ENCODE measurements at places on chromosomes 6 and 20. TPM values are rescaled to one million over a fixed set of nuclear protein-coding genes. Genes with fewer than 3 reads are reported as not detected.
A peak's percentile ranks its signal among the peaks of the same experiment; 100 is the strongest.

DNA sequence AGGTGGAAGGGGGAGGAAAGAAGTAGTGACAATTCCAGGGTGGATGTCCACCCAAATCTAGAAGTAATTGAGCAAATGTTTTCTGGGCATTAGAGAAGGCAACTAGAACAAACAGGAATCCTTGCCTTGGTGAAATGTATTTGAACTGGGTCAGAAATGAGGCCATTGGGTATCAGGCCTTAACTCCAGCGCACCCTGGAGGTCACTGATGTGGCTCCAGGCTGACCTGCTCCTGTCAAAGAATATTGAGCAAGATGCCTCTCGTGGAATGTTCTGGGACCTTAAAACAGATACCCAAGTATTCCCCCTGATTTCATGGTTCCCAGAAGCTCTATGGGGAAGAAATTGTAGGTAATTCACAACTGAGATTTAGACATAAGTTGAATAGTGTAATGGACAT, 6.9 kb downstream of the HLA-DPB1 start:
- DNase-seq, result peak; percentile 73

GRCh38 chr20:51758978-51759544, 9.1 kb downstream of the ATP9A start:
- DNase-seq, result no peak

DNA sequence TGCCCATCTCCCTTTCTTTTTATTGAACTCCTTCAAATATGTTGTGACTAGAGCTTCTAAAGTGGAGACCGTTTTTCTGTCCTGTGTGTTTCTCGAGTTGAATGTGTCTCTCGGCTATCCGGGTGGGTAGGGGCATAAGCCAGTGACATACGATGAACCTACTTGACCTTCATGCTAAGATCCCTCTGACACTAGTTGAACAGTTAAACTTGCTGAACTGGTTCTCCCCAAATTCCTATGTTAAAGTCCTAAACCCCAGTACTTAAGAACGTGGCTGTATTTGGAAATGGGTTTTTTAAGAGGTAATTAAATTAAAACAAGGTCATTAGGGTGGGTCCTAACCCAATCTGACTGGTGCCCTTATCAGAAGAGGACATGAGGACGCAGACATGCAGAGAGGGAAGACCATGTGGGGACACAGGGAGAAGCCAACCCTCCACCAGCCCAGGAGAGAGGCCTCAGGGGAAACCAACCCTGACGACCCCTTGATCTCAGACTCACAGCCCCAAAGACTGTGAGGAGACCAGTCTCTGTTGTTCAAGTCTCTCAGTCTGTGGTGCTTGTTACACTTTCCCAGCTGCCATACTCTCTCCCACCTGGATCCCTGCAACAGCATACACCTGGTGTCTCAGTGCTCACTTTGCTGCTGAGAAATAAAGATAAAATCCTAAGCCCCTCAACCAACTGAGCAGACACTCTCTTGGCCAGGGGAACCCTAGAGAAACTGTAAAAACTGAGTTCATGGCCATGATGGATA, 208.4 kb downstream of the MYLK4 start:
- DNase-seq, result no peak

- DNase-seq, result no peak
These were observed 97.9 kb downstream of the COL12A1 start for GRCh38 chr6:75107913-75108312.

- DNase-seq, result no peak
These were observed 512.8 kb upstream of the ID4 start for GRCh38 chr6:19324376-19324775.

DNA sequence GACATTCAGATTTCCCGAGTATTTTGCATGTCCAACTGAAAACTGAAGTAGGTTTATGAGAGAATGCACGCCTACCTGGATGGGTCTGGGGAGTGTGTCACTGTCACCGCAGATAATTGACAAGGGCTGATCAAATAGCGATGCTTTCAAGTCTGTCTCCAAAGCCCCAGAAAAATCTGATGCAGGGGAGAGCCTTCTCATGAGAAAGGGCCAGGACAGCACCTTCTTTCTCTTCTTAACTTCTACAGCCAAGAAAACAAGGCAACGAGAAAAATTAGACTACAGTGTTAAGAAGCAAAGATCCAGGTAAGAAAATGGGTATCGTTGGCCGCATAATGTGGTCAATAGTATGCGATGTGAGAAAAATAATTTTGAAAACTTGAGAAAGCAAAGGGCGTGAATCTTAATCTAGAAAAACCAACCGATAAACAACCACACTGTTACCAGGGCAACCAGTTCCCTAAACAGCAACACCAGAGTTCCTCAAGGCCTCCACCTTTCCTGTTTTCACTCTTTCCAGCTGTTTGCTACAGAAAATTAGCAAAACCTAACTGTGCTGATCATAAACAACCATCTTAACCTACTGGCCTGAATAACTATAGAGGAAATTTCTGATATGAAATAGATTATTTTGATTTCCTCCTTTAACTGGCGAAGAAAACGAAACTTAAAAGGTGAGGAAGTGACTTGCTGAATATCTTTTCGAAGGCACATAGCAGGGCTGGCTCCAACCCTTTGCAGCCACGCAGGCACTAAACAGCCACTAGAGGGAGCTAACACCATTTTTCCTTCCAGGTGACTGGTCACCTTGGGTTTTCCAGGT, 2.6 kb downstream of the TAGAP start:
- peak; percentile 76 for DNase-seq

GRCh38 chr20:32427996-32428395, 69.9 kb downstream of the ASXL1 start:
- no peak for DNase-seq

GRCh38 chr6:105191351-105191750, 11.5 kb upstream of the POPDC3 start:
- DNase-seq, result no peak

DNA sequence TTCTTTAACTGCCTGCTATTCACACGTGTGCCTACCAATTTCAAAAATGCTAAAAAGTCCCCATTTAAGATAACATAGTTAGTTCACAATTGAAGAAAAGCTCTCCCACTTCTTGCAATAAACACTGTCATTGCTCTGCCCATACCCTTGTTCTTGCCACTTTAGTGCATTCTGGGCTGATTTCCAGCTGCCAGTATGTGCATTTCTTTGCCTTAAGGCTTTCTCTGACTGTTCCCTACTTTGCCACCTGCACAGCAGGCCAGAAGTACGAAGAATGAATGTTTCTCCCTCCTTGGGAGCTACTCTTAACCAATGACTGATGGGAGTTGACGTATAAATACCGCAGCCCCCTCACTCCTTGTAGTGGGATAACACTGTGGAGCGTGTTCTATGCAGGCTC, 16.0 kb upstream of the ATRN start:
- DNase-seq, result no peak

DNA sequence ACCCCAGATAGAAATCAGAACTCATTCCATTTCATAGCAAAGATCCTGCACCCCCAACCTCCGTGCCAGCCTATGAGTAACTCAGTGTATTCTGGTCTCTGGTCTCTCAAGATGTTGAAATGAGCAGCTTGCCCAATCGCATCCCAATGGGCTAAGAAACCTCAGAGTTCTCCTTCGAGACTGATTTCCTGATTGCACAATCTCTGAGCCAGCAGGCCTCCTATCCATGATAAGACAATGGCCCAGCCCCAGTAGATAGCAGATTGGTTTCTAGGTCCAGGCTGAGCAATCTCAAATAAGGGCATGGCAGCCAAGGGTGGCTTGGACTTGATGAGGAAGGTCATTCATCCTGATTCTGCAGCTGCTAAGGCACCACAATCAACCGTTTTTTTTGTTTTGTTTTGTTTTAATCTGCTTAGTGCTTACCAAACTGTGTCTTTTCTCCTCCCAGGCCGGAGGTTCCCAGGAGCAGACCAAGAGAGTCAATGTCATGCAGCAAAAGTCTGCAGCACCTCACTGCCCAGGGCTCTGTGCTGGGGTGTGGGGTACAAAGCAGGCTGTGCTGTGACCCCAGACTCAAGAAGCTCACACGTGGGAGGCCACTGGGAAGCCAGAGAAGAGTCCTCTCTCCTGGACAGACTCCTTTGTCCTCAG, 125.1 kb upstream of the NXT1 start:
- DNase-seq, result no peak

- DNase-seq, result no peak
These were observed 44.9 kb downstream of the PREX1 start for GRCh38 chr20:48782901-48783308.

DNA sequence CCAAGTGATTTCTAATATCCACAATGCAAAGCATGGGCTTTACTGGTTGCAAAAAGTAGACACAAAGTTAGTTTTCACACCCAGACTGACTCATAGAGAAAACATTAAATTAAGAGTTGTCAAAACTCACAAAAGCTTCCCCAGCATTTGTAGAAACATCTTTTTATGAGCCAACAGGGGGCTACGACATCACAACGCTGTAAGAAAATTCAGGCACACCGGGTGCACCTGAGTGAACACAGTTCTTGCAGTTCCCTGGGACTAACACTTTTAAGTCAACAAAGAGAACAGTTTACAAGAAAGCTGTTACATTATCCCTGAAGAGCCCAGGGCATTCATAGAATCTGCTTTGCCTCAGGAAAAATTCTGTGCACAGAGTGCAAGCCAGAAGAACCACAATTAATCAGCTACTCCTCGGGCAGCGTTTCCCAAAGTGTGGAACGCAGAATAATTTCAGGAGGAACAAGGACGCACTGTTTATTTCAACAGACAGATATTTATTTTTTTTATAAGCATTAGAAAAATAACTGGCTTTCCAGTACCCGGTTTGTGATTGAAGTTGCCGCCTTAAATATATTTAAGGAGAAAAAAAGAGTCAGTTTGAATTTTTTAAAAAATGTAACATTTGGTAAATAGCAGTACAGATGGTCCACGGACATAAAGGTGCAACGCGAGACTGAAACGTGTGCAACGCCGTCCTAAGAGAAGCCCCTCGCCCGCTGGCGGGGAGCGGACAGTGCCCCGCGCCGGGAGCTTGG, 1.2 kb downstream of the NCOA5 start:
- no peak for DNase-seq

GRCh38 chr6:138258991-138259390, 40.7 kb upstream of the PBOV1 start:
- DNase-seq, result peak; percentile 51

GRCh38 chr6:127247114-127248096, 19.3 kb upstream of the RNF146 start:
- no peak for DNase-seq

DNA sequence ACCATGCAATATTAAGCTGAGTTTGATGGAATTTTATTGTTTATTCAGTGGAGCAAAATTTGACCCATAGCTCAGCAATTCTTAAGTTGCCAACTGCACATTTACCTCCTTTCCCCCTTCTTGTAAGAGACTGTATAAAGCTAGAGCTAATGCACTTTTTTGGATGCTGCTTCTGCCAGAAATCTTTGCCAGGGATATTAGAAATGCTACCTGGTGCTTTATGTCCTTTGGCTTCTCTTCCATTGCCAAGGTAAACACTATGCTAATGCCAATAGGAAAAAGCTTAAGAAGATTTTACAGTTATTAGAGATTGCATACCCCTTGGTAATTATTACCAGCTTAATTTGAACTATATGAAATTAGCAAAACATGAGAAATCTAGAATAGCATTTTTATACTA, 79.0 kb upstream of the OGFRL1 start:
- no peak for DNase-seq

DNA sequence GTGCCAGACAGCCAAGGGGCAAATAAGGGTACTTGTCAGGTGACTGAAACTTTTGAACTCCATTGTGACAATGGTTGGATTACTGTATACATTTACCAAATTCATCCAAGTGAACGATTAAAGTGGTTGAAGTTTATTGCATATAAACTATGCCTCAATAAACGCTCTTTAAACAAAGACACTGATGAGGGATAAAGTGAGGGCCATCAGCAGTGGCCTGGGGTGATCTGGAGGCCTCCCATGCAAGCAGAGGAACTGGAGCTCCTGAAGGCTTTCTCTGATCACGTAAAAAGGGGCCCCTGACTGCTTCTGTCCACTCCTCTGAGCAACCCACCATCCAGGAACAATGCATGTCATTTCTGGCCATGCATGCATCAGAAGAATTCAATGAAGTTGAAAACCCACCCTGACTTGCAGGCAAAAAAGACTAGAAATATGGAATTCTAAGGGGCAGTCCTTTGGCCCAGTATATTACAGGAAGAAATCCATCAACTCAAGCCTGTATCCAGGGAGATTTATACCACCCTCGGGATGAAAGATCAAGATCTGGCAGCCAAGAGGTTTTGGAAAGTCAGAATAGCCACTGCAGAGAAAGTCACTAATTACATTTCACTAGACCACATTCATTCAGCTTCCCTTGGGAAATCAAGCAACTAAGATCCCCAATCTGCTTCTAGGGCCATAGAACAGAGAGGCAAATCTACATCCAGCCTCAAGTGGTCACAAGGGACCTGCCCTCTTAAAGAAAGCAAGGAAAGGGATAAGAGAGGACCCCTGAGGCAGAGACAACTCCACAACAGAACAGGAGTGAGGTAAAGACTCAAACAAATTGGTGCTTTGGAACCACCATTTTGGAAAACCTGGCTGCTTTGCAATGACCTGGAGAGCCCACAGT, 31.7 kb upstream of the RAB22A start:
- peak; percentile 50 for DNase-seq

DNA sequence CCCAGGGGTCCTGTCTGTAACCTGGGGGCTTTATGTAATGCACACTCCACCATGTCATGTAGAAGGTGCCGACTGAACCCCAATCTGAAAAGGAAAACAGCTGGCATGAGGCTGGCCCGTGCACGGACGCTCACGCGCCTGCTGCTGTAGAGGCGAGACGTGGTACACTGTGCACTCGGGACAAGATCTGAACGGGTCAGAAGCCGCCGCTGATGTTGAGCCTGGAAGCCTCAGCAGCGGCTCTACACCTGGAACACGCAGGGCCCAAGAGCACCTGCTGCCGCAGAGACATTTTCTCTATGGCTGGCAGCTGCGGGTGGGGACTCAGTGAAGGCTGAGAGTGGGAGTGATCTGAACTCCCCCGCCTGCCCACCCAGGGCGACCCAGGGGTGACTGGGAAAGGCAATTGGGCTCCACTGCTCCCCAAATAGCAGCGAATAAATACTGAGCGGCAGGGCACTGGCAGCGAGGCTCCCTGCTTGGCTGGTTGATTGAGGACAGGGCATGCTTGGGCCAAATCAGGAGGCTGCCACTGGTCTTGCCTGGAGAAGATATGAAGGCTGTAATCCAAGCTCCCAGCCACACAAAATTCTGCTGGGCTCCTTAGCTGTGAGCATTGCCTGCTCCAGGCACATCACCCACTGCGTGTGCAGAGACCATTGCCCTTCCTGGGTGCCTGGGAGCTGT, 2.5 kb upstream of the OGFR start:
- no peak for DNase-seq

MLN gene
- not detected for total RNA-seq

KAT14 gene
- total RNA-seq, result 11.4 TPM
